ENCODE measurements at places on chromosomes 3 and 15.

DNA sequence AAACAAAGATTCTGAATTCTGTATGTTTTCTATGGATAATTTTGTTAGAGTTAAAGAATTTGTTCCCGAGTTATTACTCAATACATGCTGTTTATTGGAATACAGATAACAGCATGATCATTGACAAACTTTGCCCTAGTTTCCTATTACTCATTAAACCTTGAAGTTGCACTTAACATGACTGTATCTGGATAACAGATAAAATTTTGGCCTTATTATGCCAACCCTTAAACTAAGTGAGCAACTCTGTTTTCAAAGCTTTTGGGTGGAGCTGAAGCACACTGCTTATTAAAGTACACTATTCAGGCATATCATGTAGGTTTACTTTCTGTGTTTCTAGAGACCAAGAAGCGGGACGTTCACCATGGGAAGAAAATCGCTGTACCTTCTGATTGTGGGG is at the start of gene AADAC:
AADAC (plus strand) TSS at position 318 of the 400 bp plus-strand sequence; CDS start at position 365, 47 bp downstream.
- no peak for DNase-seq

GRCh38 chr3:53729159-53729558 is 117.1 kb downstream of the CHDH start:
- DNase-seq = no peak

- DNase-seq = no peak
Observed at GRCh38 chr3:99578339-99578970, 59.9 kb upstream of the COL8A1 start.

GRCh38 chr3:55668359-55668758 is 181.3 kb upstream of the WNT5A start:
- no peak for DNase-seq

GRCh38 chr15:71542836-71543235 is 267.5 kb upstream of the NR2E3 start:
- DNase-seq = no peak

GRCh38 chr15:72923289-72923688 is 129.0 kb upstream of the NEO1 start:
- DNase-seq = no peak
